H54 (cell line): ENCODE measurements at places on chromosomes 12 and 14.

- DNase-seq, result no peak
These were observed 548.6 kb upstream of the TBX3 start for GRCh38 chr12:115232455-115233156.

GRCh38 chr12:52259657-52260243 is 14.7 kb upstream of the KRT86 start:
- DNase-seq, result no peak

- DNase-seq, result no peak
These were observed 1.3 kb downstream of the RASSF3 start for GRCh38 chr12:64611341-64612284.

- no peak for DNase-seq
These were observed 83.5 kb upstream of the COCH start for GRCh38 chr14:30790827-30791226.

GRCh38 chr12:108442067-108442466 is 73.0 kb upstream of the FICD start:
- DNase-seq, result no peak

DNA sequence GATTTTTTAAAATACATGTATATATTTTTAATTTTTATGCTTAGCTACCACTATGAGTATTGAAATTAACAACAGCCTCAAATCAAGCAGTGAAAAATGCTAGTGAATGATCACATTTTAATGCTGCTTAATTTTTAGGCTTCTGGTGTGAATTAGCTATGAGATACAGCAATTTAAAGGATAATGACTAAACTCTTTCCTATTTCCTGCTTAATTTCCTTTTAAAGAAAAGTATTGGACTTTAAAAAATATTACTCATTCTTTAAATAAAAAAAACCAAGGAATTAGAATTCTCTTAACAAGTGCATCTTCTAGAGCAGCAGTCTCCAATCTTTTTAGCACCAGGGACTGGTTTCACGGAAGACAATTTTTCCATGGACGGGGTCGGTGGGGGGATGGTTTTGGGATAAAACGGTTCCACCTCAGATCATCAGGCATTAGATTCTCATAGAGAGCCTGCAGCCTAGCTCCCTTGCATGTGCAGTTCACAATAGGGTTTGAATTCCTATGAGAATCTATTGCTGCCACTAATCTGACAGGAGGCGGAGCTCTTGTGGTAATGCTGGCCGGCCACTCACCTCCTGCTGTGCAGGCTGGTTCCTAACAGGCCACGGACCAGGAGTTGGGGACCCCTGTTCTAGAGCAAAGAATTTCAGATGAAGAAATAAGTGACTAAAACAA is 18.6 kb upstream of the NTN4 start:
- DNase-seq, result no peak

- no peak for DNase-seq
These were observed at the start of gene ALDH2 for GRCh38 chr12:111766608-111767361. Gene ALDH2 (plus strand): TSS chr12:111766933. CDS start chr12:111766983, 50 bp downstream.

- DNase-seq, result no peak
These were observed 1.3 kb downstream of the RNASE7 start for GRCh38 chr14:21043387-21043973.

DNA sequence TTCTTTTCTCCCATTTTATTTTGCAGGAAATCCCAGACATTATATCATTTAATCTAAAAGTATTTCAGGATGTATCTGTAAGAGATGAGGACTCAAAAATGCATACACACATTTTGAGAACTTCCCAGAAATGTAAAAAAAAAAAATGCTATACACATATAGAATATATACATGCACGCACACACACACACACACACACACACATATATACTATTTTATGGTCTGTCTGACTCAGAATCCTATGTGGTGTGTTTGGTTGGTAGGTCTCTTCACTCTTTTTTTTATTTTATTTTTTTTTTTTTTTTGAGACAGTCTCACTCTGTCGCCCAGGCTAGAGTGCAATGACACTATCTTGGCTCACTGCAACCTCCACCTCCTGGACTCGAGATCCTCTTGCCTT is 65.5 kb downstream of the FBXO34 start:
- DNase-seq, result no peak

- no peak for DNase-seq
These were observed 36.9 kb downstream of the SLC2A14 start for GRCh38 chr12:7835766-7836165.

- no peak for DNase-seq
These were observed 140.3 kb upstream of the FAR2 start for GRCh38 chr12:29008786-29009185.

- DNase-seq, result no peak
These were observed 39.9 kb upstream of the PLBD1 start for GRCh38 chr12:14607568-14607967.

- DNase-seq, result no peak
These were observed 36.4 kb downstream of the EPS8 start for GRCh38 chr12:15752785-15753184.

- no peak for DNase-seq
These were observed 31.9 kb upstream of the DLK1 start for GRCh38 chr14:100694579-100695422.

GRCh38 chr12:62912644-62913043 is 22.3 kb downstream of the PPM1H start:
- DNase-seq, result no peak

DNA sequence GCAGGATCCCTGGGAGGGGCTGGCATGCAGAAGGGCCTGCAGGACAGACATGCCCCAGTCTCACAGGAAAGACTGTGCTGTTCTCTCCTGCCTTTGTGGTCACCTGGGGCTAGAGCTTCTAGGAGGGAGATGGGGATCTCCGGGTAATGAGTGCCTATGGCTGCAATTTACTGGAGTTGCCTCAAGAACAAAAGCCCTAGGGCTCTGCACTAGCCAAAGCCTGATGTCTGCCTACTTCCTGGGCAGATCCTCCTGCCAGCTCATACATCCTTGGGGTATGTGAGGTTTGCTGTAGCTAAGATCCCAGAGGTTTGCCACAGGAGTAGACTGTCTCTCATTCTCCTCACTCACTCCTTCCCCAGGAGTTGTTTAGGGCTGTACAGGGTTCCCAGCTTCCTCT is 106.9 kb upstream of the PPFIA2 start:
- DNase-seq, result no peak

DNA sequence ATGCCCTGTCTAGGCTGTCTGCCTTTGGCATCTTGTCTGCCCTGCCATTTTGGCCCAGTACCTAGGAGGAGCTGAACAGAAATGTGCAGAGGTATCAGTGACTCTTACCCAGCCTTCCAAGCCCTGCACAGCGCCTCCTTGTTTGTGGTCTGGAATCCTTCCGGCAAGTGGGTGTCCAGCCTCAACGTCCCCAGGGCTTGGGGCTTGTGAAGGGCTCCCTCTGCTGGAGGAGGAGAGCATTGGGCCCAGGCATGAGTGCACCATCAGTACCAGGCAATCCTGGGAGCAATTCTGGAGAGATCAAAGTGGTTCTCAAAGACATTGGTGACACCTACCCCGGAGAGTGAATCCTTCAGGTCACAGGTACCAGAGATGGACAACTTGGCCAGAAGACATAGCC is 2.4 kb upstream of the TCL1B start:
- peak; percentile 39 for DNase-seq

DNA sequence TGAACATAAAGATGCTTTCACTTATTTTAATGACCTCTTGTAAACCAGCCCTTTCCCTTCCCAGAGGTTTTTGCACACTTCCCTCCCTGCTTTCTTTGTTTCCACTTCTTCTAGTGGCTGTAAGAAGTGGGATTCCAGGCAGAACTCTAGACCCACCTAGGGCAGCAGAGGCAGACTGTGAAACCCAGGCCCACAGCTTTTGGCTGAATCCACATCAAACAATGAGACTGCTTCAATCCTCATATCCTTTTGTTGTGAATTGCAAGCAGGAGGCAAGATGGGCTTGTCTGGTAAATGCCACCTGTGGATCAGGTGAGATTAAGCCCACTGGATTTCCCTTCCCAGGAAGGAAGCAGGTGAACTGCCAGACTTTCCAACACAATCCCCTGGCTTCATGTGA is 12.8 kb downstream of the CCDC177 start:
- no peak for DNase-seq

DNA sequence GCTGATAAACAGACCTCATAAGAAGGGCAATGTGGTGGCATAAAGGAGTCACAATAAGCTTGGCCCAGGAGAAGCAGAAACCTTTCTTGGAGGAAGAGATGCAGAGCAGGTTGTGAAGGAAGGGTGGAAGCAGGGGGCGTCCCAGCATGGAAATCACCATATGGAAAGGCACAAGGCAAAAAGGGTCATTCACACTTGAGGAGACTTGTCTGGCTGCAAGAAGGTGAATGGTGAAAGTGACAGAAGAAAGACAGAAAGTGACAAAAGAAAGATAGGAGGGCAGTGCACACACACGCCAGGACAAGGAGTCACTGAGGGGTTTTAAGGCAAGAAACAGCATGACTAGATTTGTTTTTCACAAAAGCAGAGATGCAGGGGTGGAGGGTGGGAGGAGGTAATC is 38.3 kb downstream of the GALNT4 start:
- DNase-seq, result no peak

- peak; percentile 99 for DNase-seq
These were observed 16.4 kb upstream of the PUS1 start for GRCh38 chr12:131912518-131913274.

- no peak for DNase-seq
These were observed 1054.3 kb downstream of the VRK1 start for GRCh38 chr14:97851428-97851995.

GRCh38 chr12:28350502-28350901 is 160.2 kb downstream of the CCDC91 start:
- DNase-seq, result no peak

DNA sequence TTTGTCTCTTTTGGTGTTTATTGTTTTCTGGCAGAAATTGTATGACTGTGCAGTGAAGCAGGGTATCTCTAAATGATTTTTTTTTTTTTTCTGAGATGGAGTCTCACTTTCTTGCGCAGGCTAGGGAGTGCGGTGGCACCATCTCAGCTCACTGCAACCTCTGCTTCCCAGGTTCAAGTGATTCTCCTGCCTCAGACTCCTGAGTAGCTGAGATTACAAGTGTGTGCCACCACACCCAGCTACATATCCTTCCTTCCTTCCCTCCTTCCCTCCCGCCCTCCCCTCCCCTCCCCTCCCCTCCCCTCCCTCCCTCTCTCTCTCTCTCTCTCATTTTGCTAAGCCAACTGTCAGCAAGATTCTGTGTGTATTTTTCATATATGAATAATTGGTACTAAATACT is 94.4 kb downstream of the PPHLN1 start:
- DNase-seq, result no peak

GRCh38 chr12:92568691-92569090 is 134.1 kb upstream of the PLEKHG7 start:
- no peak for DNase-seq

- no peak for DNase-seq
These were observed 18.2 kb upstream of the CLEC2D start for GRCh38 chr12:9651265-9651729.

GRCh38 chr12:131573631-131574394 is 137.1 kb upstream of the SFSWAP start:
- DNase-seq, result no peak

- DNase-seq, result no peak
These were observed 37.4 kb downstream of the RASSF8 start for GRCh38 chr12:25995906-25996305.

DNA sequence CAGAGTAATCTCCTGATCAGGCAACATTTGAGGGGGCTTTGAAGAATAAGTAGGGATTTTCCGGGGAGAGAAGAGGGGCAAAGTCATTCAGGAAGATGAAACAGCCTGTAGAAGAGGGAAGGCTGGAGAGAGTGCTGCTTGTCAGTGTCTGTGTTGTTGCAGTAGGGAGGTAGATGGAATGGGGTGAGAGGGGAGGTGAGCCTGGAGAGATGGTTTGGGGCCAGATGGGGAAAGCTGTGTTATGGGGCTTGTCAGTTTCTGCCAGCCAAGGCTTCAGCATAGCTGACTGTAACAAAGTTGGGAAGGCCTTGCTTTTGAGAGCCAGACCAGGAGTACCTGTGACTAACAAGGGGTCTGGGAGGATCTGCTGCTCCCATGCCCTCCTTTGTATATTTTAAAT is 18.0 kb downstream of the BICD1 start:
- DNase-seq, result no peak

DNA sequence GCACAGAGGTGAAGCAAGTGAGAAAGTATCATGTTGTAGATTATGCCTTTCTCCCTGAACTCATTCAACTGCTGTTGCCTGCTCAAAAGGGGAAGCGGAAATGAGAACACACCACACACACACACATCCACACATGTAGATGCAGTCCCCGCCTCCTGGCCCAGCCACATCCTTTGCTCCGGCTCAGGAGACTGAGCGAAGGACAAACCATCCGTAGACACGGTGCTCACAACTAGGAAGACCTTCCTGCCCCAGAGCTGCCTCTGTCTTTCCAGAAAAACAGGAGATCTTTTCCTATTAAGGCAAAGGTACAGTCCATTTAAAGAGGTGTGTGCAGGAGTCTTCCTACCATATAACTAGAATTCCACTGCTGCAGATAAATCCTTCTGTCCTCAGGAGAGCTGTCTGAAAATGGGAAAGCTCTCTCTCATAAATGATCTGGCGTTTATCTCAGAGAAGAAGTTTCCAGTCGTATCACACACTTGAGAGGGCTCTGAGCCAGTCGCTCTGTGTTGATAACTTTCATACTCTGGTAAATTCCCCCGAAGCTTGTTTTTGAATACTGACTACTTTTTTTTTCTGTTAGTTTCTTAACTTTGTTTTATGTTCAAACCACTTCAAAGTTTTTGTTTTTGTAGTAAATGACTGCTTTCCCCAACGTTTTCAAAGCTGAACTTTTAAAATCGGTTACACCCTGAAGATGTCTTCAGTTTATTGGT is at the start of gene TESPA1:
Gene TESPA1, minus strand, starts transcription at position 105 of the 719 bp plus-strand sequence. CDS start 10,200 bp downstream, outside the sequence.
- DNase-seq, result no peak

GRCh38 chr14:90651271-90651804 is 164.9 kb downstream of the TTC7B start:
- DNase-seq, result no peak

DNA sequence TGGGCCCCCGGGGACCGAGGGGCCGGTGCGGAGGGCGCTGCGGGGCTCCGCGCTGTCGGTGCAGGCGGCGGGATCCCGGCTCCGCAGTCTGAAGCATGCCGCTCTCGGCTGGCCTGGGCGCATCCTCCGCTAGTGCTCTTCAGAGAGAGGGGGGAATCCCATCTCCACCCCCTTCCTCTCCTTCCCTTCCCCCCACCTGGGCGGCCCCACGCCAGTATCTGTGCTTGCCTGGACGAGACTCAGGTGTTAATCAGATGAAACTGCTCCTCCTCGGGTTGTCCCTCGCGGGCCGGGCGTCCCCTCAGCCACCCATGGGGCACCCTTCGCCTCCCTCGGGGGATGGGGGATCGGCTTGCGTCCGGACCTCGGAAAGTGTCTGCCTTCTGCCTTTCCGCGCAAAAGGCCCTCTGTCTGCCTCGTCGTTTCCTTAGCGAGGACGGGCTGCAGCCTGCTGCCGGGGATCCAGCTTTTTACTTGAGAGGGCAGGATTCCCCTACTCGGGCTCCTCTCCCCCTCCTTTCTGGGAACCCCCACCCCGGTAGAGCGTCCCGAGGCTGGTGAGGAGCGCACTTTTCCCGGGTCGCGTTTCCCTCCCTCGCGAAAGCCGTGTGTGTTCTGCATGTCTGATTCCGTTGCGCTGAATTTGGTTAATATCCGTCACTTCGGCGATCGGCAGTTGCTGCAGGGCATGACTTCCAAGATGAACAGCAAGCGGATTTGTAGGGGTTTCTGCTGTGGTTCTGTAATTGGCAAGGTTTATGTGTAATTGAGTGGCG is 1.1 kb downstream of the GPHN start:
- peak; percentile 6 for DNase-seq
